Naive B cell (primary cell): ENCODE measurements at places on chromosomes 2 and 18.
A peak's percentile ranks its signal among the peaks of the same experiment; 100 is the strongest.

GRCh38 chr2:21515903-21516302 is 392.1 kb downstream of the TDRD15 start:
- H3K27ac ChIP-seq, result no peak overlapping the region
- DNase-seq, result no peak

- H3K4me3 ChIP-seq, result no peak overlapping the region
- no peaks in the 10 kb centered on the region for H3K36me3 ChIP-seq
- no peak overlapping the region for H3K27ac ChIP-seq
These were observed 2.4 kb upstream of the PDE11A start for GRCh38 chr2:178075006-178075326.

DNA sequence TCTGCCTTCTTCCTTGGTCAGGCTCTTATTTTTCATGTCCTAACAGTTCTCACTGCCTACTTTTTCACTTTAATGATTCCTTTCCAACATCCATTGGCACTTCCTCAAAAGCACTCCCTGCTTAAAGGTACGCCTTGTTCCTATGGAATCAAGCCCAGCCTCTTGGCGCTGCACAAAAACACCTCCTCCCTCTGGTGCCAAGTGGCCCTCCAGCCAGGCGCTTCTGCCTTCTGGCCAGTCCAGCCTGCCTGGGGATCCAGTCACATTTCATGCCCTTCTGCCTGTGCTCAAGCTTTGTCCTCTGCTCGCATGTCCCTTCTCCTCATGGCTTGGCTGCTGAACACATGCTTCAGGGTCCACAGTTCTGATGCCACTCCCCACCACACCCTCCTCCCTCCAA is 6.3 kb downstream of the TPRKB start:
- H3K4me1 ChIP-seq, result no peaks in the 10 kb centered on the region
- no peak for DNase-seq
- no peak overlapping the region for H3K27ac ChIP-seq
- no peak overlapping the region for H3K4me3 ChIP-seq
- H3K27me3 ChIP-seq, result no peaks in the 10 kb centered on the region

DNA sequence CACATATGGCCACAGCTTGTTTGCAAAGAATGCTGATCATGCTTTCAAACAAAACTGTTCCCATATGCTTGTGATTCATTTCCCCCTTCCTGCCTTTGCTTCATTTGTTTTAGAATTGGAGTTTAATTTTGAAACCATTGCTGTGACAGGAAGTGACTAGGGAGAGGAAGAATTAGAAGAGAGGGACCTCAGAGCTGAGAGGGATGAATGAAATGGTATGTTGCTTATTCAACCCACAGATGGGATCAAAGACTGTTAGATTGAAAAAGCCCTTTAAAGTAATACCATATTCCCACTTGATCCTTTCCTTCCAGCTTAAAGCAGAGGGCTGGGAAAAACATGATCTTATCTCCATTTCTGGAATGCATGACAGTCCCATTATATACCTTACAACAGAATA is 106.2 kb upstream of the RNF152 start:
- no peak for DNase-seq
- H3K27ac ChIP-seq, result no peak overlapping the region
- H3K27me3 ChIP-seq, result peaks cover 24% of the 10 kb centered on the region
- no peaks in the 10 kb centered on the region for H3K4me1 ChIP-seq

GRCh38 chr2:28507796-28508764 is 12.2 kb downstream of the PLB1 start:
- no peaks in the 10 kb centered on the region for H3K4me1 ChIP-seq
- peaks cover 28% of the 10 kb centered on the region for H3K27me3 ChIP-seq
- peaks cover 15% of the 10 kb centered on the region for H3K36me3 ChIP-seq
- H3K27ac ChIP-seq, result no peak overlapping the region
- no peak for DNase-seq
- no peak overlapping the region for H3K4me3 ChIP-seq

- no peak overlapping the region for H3K4me3 ChIP-seq
- H3K36me3 ChIP-seq, result no peaks in the 10 kb centered on the region
- DNase-seq, result no peak
- no peaks in the 10 kb centered on the region for H3K4me1 ChIP-seq
- no peak overlapping the region for H3K27ac ChIP-seq
These were observed 144.0 kb upstream of the SERPINE2 start for GRCh38 chr2:224183086-224183485.

GRCh38 chr2:120656273-120656950 is 79.3 kb upstream of the GLI2 start:
- no peak overlapping the region for H3K27ac ChIP-seq
- H3K27me3 ChIP-seq, result peaks cover 8% of the 10 kb centered on the region
- peaks cover 3% of the 10 kb centered on the region for H3K4me1 ChIP-seq
- no peak overlapping the region for H3K4me3 ChIP-seq

DNA sequence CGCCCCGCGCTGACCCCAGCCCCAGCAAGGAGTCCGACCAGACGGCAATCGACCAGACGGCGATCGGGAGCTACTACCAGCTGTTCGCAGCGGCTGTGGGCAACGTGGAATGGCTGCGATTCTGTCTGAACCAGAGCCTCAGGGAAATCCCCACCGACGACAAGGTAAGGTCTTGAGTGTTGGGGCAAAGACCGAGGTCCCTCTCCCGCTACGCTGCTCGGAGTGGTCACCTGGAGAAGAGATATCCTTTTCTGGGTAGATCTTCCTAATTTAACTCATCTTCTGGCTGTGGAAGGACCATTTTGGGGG is 704 bp downstream of the ANKRD53 start:
- no peak overlapping the region for H3K27ac ChIP-seq
- H3K27me3 ChIP-seq, result no peaks in the 10 kb centered on the region
- H3K4me3 ChIP-seq, result peak overlapping the region; percentile 64
- no peaks in the 10 kb centered on the region for H3K36me3 ChIP-seq
- H3K4me1 ChIP-seq, result peaks cover 21% of the 10 kb centered on the region
- DNase-seq, result no peak

DNA sequence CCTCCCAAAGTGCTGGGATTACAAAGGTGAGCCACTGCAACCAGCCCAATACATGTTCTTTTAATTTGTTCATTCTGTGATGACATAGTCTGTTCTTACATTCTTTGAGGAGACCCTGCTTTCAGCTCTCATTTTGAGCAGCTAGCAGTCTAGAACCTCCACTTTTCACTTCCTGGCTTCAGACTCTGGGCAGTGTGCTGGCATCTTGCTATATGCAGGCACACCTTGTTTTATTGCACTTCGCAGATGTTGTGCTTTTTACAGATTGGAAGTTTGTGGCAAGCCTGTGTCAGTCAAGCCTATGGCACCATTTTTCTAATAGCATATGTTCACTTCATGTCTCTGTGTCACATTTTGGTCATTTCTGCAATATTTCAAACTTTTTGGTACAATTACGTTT is 72.4 kb downstream of the PRKCE start:
- peak overlapping the region; percentile 54 for H3K4me3 ChIP-seq
- no peak for DNase-seq
- no peaks in the 10 kb centered on the region for H3K36me3 ChIP-seq
- H3K4me1 ChIP-seq, result peaks cover 93% of the 10 kb centered on the region
- H3K27me3 ChIP-seq, result no peaks in the 10 kb centered on the region

DNA sequence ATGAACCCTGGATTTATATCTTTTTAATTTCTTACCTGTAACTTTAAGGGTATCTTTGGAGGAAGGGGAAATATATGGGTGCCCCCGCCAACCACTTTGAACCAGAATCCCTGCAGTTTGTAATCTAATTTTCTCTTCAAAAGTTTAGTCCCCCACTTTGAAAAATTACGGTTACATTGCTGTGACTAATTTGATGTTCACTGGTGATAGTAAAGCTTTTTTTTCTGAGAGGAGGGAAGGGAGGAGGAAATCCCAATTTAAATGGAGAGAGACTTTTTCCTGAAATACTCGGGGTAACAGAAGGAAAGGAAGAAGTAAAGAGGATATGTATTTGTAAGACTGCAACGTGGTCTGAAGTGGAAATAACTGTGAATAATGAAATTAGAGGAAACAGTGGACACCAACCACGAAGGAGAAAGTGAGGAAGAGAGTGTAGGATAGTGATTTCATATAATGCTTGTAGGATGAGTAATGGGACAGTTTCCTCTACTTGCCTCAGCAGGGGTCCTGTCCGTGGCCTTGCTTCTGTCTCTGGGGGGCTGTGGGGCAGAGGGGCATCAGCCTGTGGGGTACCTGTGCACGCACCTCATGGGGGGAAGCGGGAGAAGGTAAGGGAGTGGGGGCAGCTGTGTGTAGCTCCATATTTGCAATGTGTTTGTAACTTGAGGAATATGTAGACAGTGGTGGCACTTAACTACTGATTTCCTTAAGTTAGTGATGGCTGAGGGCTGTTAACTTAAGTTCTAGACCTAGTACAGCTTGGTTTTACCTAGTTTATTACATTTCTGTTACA is 161.1 kb downstream of the LTBP1 start:
- no peaks in the 10 kb centered on the region for H3K4me1 ChIP-seq
- peaks cover 34% of the 10 kb centered on the region for H3K27me3 ChIP-seq
- H3K36me3 ChIP-seq, result no peaks in the 10 kb centered on the region
- H3K4me3 ChIP-seq, result no peak overlapping the region
- H3K27ac ChIP-seq, result no peak overlapping the region

DNA sequence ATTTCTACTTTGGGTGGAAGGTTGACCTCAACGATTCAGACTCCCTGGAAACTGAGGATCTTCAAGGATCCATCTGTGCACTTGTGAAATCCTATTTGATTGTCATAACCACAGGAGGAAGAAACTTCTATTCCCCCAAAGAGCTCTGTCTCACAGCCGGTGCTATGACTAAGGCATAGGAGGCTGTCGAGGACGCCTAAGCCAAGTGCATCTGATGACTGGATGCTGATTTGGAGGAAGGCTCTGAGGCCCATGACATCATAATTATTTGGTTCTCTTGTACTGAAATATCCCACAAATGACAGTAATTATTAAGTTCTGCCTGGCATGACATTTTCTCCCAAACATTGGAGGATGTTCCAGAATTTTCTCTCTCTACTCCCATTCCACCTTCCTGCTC is 13.8 kb upstream of the KCNF1 start:
- no peaks in the 10 kb centered on the region for H3K36me3 ChIP-seq
- H3K4me1 ChIP-seq, result no peaks in the 10 kb centered on the region
- H3K27me3 ChIP-seq, result peaks cover 18% of the 10 kb centered on the region
- H3K4me3 ChIP-seq, result no peak overlapping the region
- DNase-seq, result no peak
- no peak overlapping the region for H3K27ac ChIP-seq

GRCh38 chr18:513826-514530 is 13.5 kb upstream of the COLEC12 start:
- no peak overlapping the region for H3K27ac ChIP-seq
- H3K4me3 ChIP-seq, result no peak overlapping the region
- H3K27me3 ChIP-seq, result peaks cover 3% of the 10 kb centered on the region
- no peaks in the 10 kb centered on the region for H3K36me3 ChIP-seq
- H3K4me1 ChIP-seq, result no peaks in the 10 kb centered on the region

DNA sequence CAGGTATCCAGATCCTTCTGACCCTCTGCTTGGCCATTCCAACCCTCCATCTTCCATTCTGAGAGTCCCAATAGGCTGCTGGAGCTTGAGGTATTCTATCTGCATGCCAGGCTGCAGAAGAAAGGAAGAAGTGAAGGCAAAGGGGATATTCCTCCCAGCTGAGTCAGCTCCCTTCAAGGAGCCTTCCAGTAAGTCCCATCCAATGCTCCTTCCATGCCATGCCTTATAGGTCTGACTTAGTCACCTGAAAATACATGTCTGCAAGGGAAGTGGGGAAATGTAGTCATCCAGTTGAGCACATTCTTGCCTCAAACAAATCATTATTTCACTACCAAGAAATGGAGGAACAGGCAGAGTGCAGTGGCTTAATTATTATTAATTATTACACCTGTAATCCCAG is 464.6 kb downstream of the CNTNAP5 start:
- no peaks in the 10 kb centered on the region for H3K27me3 ChIP-seq
- no peak for DNase-seq
- no peaks in the 10 kb centered on the region for H3K36me3 ChIP-seq
- no peak overlapping the region for H3K27ac ChIP-seq
- H3K4me3 ChIP-seq, result no peak overlapping the region
- H3K4me1 ChIP-seq, result no peaks in the 10 kb centered on the region

- H3K36me3 ChIP-seq, result no peaks in the 10 kb centered on the region
- no peaks in the 10 kb centered on the region for H3K4me1 ChIP-seq
- no peak for DNase-seq
- no peaks in the 10 kb centered on the region for H3K27me3 ChIP-seq
- H3K4me3 ChIP-seq, result no peak overlapping the region
These were observed 165.9 kb upstream of the RND3 start for GRCh38 chr2:150653351-150653750.

GRCh38 chr2:26687801-26688200 is 4.7 kb upstream of the KCNK3 start:
- no peak for DNase-seq
- H3K27me3 ChIP-seq, result peaks cover 58% of the 10 kb centered on the region
- peaks cover 3% of the 10 kb centered on the region for H3K4me1 ChIP-seq
- no peak overlapping the region for H3K4me3 ChIP-seq
- no peak overlapping the region for H3K27ac ChIP-seq
- H3K36me3 ChIP-seq, result no peaks in the 10 kb centered on the region

DNA sequence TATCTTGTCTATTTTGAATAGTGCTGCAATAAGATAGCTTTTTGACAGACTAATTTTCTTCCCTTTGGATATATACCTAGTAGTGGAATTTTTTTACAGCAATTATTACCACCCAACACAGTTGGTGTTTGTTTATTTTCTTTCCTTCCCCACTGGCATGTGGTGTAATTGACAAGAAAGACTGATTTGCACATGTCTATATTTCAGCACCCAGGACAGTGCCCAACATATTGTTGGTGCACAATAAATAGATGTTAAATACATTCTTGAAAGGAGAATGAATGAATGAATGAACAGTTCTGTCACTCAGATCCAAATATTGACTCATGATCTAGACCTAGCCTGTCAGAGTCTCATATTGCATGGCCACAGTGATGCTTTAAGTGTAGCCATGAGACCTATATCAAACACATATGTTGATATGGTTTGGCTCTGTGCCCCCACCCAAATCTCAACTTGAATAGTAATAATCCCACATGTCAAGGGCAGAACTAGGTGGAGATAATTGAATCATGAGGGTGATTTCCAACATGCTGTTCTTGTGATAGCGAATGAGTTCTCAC is 538.2 kb downstream of the NYAP2 start:
- no peak for DNase-seq
- no peak overlapping the region for H3K4me3 ChIP-seq
- H3K27me3 ChIP-seq, result no peaks in the 10 kb centered on the region

- H3K4me1 ChIP-seq, result no peaks in the 10 kb centered on the region
- no peaks in the 10 kb centered on the region for H3K36me3 ChIP-seq
- H3K4me3 ChIP-seq, result no peak overlapping the region
- no peak overlapping the region for H3K27ac ChIP-seq
- no peak for DNase-seq
These were observed 98.4 kb downstream of the GPR39 start for GRCh38 chr2:132515010-132515409.

- H3K4me3 ChIP-seq, result no peak overlapping the region
- H3K36me3 ChIP-seq, result no peaks in the 10 kb centered on the region
- H3K27me3 ChIP-seq, result no peaks in the 10 kb centered on the region
- DNase-seq, result no peak
- no peak overlapping the region for H3K27ac ChIP-seq
- no peaks in the 10 kb centered on the region for H3K4me1 ChIP-seq
These were observed 151.2 kb downstream of the ABCA12 start for GRCh38 chr2:214987261-214987660.

- H3K27ac ChIP-seq, result no peak overlapping the region
- no peaks in the 10 kb centered on the region for H3K36me3 ChIP-seq
- no peak overlapping the region for H3K4me3 ChIP-seq
- DNase-seq, result no peak
- H3K27me3 ChIP-seq, result no peaks in the 10 kb centered on the region
These were observed 448.9 kb upstream of the SLC14A2 start for GRCh38 chr18:45166341-45166835.
